ENCODE measurements at places on chromosomes 5 and 9.

- DNase-seq: no peak
These were observed 617.9 kb downstream of the BNC2 start for GRCh38 chr9:16252616-16253015.

DNA sequence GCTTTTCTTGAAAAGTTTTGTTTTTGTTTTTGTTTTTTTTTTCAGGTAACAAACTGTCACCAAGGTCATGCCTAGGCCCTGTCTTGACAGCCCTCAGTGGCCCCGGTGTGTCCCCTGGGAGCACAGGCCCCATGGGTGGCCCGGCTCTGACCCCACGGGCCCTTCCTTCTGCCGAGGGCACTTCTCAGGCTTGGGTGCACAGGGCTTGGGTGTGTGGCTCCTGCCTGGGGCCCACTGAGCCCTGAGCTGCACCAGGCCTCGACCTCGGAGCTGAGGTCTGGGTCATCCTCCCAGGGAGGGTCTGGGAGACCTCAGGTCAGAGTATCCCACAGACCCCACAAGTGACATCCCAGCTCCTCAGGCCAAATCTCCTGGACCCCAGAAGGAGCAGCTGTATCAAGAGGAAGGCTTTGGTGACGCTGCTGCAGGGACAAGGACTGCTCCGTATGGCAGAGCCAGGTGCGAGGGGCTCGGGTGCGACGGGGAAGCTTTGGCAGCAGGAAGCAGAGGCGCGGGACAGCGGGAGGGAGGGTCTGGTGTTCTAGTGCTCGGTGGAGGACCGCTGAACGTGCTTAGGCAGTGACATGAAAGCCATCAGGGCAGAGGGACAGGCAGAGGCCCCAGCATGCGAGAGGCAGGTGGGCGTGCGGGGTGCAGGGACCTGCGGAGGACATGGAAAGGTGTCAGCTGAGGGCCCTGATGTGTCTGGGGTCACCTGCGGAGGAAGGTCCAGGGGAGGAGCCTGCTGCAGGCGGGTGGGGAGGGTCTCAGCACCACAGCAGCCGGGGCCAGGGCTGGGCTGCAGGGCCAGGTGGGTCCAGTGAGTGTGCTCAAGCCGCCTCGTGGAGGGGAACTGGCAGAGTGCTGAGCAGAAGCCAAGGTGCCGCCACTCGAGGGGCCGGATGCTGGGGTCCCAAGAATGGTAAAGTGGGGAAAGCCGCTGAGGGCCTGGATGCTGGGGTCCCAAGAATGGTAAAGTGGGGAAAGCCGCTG lies 18.4 kb upstream of the SLC9A3 start:
- DNase-seq: no peak

GRCh38 chr5:143316844-143317631 lies 86.4 kb downstream of the NR3C1 start:
- no peak for DNase-seq

DNA sequence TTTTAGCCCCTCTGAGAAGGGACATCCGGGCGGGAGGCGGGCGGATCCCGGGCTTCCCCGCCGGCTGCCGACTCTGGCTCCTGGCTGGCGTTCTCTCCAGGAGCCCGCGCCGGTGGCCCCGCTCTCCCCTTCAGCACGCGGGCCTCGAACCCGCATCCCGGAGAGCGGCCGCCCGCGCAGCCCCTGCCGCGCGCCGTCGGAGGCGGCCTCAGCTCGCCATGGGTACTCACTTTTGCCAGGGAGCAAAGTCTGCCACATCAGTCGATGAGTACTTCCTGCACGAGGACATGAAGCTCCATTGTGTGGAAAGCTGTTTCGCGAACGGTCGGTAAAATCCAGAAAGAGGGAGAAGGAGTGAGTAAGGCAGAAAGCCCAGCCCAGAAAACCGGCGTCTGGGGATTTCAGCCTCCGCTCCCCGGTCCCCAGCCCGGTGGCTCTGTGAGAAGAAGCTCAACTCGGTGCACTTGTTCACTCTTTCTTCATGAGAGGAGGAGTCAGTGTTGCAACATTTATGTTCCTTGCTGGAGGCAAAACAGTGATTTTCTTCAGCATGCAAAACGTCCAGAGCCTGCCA lies at the start of gene PRLR:
Gene PRLR (minus strand): TSS at position 450 of the 574 bp plus-strand sequence. CDS start 140,867 bp downstream, outside the sequence.
- no peak for DNase-seq

GRCh38 chr5:172002310-172002709 lies 4.1 kb downstream of the FBXW11 start:
- DNase-seq: no peak

- no peak for DNase-seq
These were observed 134.0 kb downstream of the YIPF5 start for GRCh38 chr5:144036476-144036875.

DNA sequence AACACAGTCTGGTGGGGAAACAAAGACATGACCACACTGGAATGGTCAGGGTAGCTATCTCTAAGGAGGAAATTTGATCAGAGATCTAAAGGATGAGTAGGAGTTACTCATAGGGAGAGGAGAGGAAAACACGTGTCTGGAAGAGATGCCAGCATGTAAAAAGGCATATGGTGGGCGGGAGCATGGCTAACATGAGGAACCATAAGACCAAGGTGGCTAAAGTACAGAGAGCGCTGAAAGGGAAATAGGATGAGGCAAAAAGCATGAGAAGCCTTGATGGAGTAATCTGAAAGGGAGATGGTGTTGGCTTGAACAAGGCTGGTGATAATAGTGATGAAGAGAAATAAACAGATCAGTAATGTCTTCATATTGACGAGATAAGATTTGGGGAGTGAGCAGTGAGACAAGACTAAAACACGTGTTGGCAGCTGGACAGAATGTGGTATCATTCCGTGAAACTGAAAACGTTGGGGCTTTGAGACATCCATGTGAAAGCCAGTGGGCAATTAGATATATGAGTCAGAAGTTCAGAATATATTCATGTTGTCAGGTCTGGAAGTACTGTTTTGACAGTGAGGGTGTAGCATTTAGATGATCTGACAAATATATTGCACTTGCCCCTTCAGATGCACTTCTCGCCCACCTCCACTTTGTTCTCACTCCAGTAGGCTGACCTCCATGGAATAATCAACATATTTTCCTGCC lies 209.1 kb upstream of the KCNN2 start:
- DNase-seq: no peak

DNA sequence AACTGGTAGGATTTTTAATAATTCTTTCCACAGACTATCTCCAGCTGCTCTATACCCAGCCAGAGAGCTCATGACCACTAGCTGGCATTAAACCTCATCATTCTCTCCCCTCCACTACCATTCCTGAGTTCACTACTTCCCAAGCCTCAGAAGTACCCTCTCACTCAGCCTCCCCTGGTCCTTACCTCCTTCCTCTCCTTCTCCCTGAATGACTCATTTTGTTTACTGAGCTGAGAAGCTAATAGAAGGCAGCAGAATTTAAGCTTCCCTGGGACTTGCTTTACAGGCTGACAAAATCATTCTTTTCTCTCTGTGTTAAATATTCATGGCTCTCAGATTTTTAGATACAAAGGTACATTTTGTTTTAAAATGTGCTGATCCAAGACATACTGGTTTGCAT lies 305.4 kb downstream of the TLR4 start:
- DNase-seq: no peak

DNA sequence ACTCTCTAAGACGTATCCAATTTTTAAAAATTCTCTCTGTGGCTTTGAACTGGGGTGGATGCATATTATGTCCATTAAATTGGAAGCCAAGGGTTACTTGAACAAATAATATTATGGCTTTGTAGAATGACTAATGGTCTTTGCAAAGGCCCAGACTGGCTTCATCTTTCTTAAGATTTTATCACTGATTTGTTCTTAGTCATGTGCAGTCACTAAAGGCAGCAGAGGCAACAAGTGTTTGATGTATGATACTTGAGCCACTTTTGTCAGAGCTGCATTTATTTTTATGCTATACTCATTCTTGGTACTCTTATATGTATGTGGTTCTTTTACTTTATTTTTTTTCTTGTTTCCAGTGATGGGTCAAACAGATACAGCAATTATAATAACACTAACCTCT lies 152.2 kb downstream of the NR2F1-AS1 start:
- DNase-seq: no peak

GRCh38 chr5:32683125-32683524 lies 28.0 kb upstream of the NPR3 start:
- no peak for DNase-seq

DNA sequence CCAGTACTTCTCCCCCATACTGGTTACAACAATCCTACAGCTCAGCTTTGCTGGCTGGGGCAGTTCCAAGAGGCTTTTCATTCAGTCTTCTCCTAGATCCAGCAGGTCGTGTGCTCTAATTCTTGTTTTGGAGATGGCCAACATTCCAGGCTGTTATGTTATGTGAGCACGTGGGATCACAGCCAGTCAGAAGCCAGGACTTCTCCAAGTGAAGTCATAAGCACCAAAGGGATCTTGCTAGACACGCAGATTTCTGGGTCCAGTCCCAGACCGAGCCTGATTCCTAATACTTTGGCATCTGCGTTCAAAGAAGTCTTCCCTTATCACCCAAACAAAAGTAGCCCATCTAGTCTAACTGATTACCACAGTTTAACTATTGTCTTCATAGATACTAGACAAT lies 1.4 kb upstream of the LARP1 start:
- no peak for DNase-seq

- DNase-seq: peak; percentile 30
These were observed 1.3 kb upstream of the RNU6ATAC start for GRCh38 chr9:134165357-134166315.

GRCh38 chr9:134230942-134231325 lies 66.6 kb upstream of the RNU6ATAC start:
- DNase-seq: no peak

DNA sequence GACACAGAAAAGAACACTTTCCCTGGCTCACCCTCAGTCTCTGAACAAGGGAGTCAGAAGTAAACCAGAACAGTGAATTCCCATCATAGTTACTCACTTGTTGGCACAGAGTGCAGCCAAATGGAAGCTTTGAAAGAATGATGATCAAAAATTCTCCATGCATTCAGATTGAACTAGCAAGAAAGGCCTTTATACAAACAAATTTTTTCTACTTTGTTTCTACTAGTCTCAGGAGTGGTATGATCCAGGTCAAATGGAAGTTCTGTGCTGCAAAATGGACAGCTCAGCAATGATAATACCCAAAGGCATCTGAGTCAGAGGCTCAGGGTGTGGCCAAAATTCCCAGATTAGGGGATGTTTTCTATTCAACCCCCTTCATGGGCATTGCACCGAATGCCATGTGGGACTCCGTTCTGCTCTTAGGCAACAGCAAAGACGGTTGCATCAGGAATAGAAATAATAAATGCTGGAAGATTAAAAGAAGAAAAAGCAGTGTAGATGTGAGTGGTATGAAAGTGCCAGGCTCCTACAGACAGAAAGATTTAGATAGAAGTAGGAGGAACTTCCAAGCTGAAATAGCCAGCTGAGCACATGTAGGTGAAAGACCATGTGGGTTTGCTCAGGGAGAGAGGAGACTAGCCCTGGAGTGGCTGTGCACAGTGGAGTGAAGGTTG lies 24.0 kb upstream of the ASPN start:
- DNase-seq: no peak

- DNase-seq: no peak
These were observed 593.8 kb downstream of the CDK5RAP2 start for GRCh38 chr9:119986205-119986604.

GRCh38 chr9:121717141-121717991 lies 65.9 kb downstream of the DAB2IP start:
- no peak for DNase-seq

Data from stimulated activated CD4-positive, alpha-beta T cell treated with anti-CD3 and anti-CD28 coated beads, Interleukin-12 subunit alpha, Interleukin-12 subunit beta, amount 100 ng/mL, for 48 hours (primary cell).